ENCODE measurements at places on chromosomes 3 and 15.

DNA sequence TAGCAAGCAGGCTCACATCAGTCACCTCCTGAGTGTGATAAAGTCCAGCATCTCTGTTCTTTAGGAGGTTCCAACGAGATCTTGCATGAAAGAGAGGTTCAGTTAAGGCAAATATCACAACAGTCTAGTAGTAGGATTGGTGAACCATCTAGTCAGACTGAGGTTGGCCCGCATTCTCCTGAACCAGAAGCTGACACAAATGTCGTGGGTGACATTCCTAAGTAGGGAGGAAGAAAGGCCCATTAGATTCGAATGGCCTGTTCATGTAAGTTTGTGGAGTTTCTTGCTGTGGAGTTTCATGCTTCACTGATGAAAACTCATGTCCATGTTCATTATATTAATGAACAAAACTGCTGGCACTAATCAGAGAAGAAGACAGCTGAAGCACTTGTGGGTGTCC is 66.7 kb upstream of the XCR1 start:
- no peak for DNase-seq

DNA sequence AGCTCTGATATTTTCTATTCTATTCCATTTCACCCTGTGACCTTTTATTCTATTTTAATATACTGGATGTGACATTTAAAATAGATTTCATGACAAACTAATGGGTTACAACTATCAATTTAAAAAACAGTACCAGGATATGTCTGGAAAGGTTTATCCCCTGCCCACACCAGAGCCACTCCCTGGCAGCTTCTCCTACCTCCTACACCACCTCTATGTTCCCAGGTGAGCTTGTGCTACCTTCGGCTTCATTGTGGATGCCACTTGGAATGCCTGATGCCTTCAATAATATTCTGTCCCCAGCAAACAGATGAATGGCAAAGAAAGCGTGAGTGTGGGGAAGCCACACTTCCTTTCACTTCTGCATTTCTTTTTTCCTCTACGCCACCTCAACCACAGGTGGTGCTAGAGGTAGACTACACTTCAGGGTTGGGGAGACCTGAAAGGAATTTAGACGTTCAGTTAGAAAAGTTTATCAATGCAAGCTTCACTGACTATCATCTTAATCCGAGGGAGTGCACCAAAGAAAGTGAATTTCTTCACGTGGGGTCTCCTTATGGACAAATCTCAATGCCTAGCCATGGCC is 213.0 kb downstream of the SSR3 start:
- DNase-seq: no peak

DNA sequence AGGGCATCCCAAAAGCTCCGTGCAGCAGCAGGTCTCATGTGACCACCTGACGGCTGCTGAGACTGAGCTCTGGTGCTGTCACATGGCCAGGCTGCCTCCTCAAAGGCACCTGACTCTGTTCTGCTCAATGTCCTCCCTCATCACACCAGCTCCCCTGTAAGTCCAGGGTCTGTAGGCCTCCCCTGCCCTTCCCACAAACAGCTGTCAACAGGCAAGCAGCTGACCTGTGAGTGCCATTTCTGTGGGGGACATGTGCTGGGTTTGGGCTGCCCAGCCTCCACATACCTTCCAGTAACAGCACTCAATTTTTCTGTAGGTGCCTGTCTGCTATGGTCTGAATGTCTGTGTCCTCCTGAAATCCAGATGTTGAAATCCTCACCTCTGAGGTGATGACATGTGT is 11.2 kb downstream of the NUP210 start:
- DNase-seq: no peak

DNA sequence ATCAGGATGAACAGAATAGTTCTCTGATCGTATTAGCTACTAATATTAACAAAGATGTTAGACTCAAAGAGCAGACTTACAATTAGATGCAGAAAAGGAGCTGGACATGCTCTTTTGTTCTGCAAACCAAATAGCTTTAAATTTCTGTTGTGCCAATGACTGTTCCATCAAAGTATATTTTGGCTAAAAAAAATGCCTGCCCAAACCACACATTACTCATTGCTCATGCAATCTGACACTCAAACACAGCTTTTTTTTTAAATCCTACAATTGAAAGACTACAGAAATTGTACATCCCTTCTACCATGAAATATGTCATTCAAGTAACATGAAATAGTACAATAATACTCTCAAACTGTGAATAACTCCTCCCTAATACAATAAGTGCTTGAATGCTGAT is 48.6 kb downstream of the SHOX2 start:
- no peak for DNase-seq

DNA sequence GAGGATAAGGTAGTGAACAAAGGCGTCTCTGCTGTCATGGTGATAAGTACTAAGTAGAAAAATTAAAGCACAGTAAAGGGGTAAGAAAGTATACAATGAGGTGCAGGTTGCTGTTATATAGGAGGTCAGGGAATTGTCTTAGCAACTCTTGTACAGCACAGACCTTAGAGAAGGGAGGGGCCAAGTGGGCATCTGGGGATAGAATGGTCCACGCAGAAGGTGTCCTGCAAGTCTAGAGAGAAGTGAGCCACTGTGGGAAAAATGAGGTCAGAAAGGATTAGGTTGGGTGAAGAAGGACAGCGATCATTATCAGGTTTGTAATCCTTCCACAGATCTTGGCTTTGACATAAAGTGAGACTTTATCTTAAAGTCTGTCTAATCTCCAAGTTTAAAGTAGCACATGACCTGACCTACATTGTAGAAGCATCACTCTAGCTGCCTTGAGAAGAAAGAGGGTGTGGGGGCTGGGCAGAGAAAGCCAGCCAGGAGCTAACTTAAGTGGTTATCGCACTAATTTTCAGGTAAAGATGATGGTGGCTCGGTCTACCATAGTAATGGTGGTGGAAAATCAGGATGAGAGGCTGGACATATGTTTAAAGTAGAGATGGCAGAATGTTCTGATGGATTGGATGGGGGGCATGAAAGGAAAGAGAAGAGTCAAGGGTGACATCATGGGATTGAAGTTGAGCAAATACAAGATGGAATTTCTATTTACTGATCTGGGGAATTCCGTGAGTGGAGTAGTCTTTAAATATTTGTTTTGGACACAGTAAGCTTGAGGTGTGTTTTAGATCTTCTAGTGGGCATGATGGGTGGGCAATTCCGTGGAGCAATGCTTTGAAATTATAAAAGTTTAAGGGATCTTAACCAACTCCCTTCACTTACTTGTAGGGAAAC is 919.2 kb downstream of the ROBO1 start:
- no peak for DNase-seq

DNA sequence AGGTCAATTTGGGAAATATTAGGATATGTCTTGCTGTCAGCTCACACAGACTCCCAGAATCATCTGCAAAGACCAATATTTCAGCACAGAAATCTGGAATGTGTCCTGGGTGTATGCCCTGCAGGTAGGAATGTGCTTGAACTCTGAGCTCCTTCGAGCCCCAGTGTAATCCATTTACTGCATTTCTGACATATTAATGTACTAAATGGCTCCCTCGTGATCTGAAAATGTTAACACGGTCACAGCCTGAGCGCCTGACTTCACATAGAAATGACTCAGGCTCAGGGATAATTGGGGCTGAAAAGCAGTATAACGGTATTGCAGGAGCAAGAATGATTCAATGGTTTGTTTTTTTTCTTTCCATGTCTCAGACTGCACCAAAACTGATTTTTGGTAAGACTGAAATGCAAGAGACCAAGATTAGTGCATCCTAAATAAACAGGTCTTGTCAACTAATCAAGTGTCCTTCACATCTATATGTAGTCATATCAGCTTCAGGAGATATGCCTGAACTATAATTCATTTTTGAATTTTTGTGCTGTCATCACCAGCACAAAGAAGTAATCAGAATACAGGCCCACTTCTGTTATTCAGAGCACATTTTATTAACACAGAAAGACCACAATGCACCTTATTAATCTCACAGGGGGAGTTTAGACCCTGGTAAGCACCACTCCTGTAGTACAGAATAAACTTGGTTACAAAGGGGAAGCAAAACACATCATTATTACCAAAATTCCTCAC is 49.8 kb downstream of the DCLK3 start:
- DNase-seq: no peak

DNA sequence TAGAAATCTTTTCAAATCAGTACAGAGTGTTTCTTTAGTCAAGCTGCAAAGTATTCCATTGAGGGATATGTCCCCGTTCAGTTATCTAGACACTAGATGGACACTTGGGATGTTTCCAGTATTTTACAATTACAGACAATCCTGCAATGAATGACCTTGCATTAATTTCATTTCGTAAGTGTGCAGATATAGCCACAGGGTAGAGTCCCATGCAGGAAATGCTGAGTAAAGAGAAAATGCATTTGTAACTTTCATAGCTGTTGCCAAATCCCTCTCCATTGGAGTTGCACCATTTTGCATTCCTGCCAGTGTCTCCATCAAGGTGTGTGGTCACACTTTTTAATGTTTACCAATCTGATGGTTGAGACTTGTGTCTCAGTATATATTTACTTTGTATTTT is 92.5 kb downstream of the LIPC start:
- no peak for DNase-seq

DNA sequence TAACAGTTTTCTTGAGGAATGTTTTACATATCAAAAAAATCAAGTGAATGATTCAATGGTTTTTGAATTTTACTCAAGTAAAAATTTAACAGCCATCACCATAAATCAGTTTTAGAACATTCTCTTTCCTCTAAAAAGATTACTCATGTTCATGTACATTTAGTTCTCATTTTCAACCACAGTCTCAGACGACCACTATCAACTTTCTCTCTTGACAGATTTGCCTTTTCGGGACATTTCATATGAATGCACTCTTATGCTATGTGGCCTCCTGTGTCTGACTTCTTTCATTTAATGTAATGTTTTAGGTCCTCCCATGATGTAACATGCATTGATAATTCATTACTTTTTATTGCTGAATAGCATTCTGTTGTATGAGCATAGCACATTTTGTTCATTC is 309.3 kb upstream of the PLSCR5 start:
- DNase-seq: no peak

DNA sequence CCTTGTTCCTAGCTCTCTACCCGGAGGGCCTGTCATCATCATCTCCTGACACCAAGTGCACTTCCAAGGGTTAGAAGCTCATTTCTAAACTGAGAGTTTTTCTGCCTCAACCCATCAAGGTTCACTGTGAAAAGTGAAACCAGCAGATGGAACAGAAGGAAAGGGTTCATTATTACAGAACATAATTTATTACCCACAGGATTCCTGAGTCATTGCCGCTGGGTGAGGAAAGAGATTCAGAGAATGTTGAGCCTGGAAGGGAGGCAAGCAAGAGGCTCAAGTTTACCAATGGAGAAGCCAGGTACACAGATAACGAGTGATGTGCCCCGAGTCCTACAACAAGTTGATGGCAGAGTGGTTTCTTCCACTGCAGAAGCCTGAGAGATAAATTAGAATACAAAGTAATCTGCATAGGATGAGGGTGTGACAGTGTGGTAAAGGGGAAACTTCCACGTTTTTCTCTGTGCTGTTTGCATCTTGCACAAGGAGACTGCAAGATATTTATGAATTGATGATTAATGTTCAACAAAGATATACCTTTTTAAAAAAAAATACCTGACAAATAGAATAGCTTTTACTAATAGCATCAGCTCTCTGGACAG is 80.5 kb upstream of the SETMAR start:
- DNase-seq: no peak

GRCh38 chr15:57012556-57012955 is 94.1 kb downstream of the TCF12 start:
- DNase-seq: no peak

GRCh38 chr3:179717219-179717618 is 64.4 kb downstream of the USP13 start:
- no peak for DNase-seq

- DNase-seq: no peak
These were observed 16.1 kb upstream of the IL1RAP start for GRCh38 chr3:190497811-190498210.

GRCh38 chr15:60351066-60351465 is 46.7 kb downstream of the ANXA2 start:
- DNase-seq: no peak

GRCh38 chr15:101127506-101128076 is 124.3 kb downstream of the CHSY1 start:
- peak; percentile 85 for DNase-seq

GRCh38 chr15:77897896-77898406 is 179.6 kb downstream of the TBC1D2B start:
- DNase-seq: no peak

GRCh38 chr15:77468896-77469295 is 48.2 kb downstream of the HMG20A start:
- no peak for DNase-seq

GRCh38 chr15:30046430-30046829 is 36.3 kb upstream of the GOLGA8J start:
- no peak for DNase-seq
